ENCODE measurements at places on chromosomes 3 and 15.

- DNase-seq, result no peak
Measured at GRCh38 chr3:144141496-144141895, 169.9 kb downstream of the DIPK2A start.

- DNase-seq, result no peak
Measured at GRCh38 chr15:68148039-68148438, 57.1 kb downstream of the CALML4 start.

GRCh38 chr3:55863028-55863427 lies 375.9 kb upstream of the WNT5A start:
- DNase-seq, result no peak

GRCh38 chr3:63940389-63940757 lies 28.2 kb upstream of the SCAANT1 start:
- peak; percentile 9 for DNase-seq

GRCh38 chr3:52531860-52532516 lies 1.7 kb downstream of the NT5DC2 start:
- DNase-seq, result no peak

- no peak for DNase-seq
Measured at GRCh38 chr3:105285653-105286241, 81.0 kb upstream of the ALCAM start.

- DNase-seq, result no peak
Measured at GRCh38 chr3:157247391-157247790, 87.4 kb upstream of the CCNL1 start.

- no peak for DNase-seq
Measured at GRCh38 chr15:28937271-28937670, 51.5 kb downstream of the APBA2 start.

- DNase-seq, result peak; percentile 44
Measured at GRCh38 chr3:79361748-79362378, 405.9 kb downstream of the ROBO1 start.

DNA sequence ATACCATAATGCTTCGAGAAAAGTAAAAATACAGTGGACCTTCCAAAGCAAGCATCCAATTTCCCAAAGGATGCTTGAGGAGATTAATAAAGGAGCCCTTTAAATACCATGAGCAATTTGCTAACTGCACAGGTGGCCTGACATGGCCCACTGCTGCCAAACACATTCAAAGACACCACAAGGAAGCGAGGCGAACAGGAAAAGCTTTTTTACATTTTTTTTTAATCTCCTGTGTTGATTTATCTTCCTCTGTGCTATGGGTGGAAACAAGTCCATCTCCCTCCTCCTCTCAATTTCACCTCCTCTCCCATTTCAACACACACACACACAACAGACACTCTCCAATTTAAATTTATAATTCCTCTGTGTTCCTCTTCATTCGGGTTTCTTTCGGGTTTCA lies 243.4 kb downstream of the IGSF11 start:
- no peak for DNase-seq

- DNase-seq, result no peak
Measured at GRCh38 chr15:41568350-41569017, 9.5 kb downstream of the TYRO3 start.

- no peak for DNase-seq
Measured at GRCh38 chr3:77500721-77501120, 460.8 kb downstream of the ROBO2 start.

GRCh38 chr3:153897842-153898241 lies 223.3 kb upstream of the ARHGEF26 start:
- DNase-seq, result no peak

GRCh38 chr3:189307963-189308362 lies 136.2 kb downstream of the TPRG1 start:
- DNase-seq, result no peak

GRCh38 chr3:121661376-121661775 lies 673 bp upstream of the HCLS1 start:
- DNase-seq, result no peak

GRCh38 chr3:16179771-16180736 lies 5.6 kb downstream of the GALNT15 start:
- DNase-seq, result peak; percentile 47

GRCh38 chr3:141179983-141180382 lies 51.6 kb upstream of the PXYLP1 start:
- DNase-seq, result no peak

DNA sequence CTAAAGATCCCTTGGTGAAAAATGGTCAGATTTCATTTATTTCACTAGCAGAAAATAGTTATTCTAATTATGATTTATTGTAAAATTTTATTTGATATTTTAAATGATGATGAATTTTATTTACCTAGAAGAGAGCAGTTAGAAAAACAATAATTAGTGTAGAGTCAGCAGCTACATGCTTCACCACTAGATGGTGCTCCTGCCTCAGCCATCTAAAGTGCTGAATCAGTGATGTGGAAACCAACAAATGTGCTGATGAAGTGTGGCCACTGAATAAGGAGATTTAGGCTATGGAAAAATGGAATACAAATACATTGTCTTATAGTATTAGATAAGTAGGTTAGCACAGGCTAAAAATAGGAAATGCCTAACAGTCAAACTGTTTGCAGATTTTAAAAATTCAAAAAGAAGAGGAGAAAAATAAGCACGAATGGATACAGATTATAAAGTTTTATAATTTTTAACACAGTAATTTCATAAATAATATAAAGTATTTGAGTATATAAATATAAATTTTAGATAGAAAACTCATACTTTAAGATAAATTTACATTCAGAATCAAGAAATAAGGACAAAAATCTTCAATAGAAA lies 109.8 kb downstream of the PPP2R3A start:
- DNase-seq, result peak; percentile 76

- no peak for DNase-seq
Measured at GRCh38 chr15:61050844-61051568, 178.1 kb downstream of the RORA start.

GRCh38 chr15:58393241-58393662 lies 38.5 kb upstream of the LIPC start:
- no peak for DNase-seq

DNA sequence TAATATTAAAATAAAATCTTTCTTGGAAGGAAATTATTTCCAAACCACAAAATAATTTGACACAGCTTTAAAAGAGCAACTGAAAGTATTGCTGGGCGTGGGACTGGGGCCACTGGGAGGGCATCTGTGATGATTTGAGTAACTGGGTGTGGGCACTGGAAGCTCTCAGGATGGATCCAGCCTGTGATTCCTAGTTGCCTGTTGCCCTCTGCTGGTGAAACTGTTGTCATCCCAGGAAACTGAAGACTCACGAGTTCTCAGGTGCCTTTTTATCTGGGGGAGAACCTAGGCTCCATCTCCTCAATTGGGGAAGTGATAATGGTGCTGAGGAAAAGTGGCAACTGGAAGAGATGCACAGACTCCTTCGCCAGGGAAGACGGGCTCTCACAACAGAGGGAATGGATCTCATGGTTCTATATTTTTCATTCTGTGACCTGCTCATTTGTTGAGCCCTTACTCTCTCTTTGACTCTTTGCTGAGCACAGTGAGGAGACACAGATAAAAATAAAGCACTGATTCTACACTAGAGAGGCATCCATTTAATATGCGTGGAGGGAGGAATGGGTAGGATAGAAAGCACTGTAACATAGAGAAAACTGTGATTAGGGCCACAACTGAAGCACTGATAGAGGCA lies 61.6 kb downstream of the TPRG1 start:
- peak; percentile 71 for DNase-seq

- DNase-seq, result peak; percentile 59
Measured at GRCh38 chr15:84633311-84634227, 20.5 kb downstream of the WDR73 start.

- DNase-seq, result no peak
Measured at GRCh38 chr15:78067328-78068228, 9.9 kb downstream of the TBC1D2B start.

DNA sequence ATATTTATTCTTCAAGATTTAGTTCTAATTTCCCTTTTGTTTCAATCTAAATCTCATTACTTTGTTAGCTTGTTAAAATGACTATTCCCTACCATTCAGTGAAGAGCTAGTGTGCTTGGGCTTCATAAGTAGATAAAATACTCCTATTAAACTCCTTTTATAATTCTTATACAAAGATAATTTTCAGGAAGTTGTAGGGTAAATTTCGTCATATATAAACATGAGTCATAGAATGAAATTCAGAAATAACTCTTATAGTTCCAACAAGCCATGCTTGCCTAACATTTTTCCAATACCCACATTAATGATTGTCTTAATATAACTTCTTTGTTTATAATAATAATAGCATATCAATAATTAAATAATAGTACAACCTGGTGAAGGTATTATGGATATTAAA lies 407.3 kb downstream of the NAALADL2 start:
- DNase-seq, result no peak

DNA sequence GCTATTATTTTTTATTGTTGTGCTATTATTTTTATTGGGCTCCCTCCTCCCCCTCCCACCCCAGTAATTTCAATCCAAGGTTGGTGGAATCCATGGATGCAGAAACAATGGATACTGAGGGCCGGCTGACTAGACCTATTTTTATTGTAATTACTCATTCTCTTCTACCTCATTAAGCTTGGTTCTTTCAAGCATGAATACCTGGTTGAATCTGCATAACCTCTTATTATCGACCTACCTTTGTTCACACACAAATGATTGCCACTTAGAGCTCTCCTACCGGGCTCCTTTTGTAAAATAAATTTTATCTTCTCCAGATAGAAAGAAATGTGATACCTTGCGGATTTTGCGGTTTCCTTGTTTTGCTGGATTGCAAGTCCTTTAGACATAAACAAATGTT lies 31.6 kb downstream of the BTD start:
- DNase-seq, result no peak

DNA sequence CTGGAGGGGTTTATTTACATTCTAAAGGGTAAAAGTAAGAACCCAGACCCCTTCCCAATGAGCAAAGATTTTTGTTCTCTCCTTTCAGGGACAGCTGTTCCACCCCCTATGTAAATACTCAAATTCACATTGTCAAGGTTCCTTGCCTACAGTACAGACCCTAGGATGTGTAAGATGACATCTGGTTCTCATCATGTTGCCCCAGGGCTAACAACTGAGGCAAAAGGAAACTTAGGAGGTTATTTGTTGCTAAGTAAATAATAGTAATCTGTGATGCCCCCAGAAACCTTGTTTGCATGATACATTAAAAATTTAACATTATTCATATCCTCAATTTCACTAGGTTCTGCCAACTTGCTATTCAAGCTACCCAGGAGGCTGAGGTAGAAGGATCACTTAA lies 135.0 kb upstream of the CCNL1 start:
- DNase-seq, result no peak

DNA sequence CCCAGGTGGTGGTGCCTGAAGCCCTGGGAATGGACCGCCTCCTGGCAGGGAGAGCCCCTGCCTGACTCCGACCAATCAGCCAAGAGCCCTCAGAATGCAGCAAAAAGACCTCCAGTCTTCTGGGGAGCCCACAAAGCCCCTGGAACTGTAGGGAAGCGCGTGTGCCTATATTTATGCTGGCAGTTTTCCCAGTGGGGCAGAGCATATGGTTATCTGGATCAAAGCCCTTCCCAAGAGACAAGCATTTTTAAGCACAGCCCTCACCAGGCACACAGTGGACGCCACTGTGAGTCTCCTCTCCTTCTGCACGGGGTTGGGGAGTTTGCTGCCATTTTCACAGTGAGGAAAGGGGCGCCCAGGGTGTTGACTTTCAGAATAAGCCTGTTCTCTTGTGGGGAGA lies 80.9 kb upstream of the RPL32 start:
- DNase-seq, result no peak

DNA sequence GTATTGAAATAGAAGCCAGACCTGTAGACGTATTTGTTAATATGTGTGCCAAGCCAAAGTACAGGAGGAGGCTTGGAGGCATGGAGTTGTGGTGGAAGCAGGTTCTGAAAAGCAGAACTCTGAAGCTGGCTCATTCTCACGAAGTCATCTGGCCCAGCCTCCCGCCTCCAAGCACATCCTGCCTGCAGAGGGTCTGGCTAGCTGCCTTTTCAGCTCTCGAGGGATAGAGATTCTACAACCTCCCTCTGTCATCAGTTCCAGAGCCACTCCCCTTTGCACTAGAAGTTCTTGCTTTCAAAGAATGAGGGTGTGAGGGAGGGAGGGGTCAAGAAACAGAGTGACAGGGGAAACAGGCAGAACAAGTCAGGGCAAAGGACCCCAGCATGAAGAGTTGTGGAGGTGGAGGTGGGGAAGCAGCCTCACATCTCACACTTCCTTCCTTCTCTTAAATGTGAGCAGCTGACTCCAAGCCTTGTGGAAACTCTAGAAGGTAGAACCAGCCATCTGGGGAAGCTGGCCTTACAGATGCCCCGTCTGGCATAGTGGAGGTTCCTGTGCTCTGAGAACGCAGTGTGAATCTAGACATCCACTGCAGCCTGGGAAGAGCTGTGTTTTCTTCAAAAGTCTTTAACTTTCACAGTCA lies 95.3 kb downstream of the SLC49A4 start:
- peak; percentile 18 for DNase-seq

- no peak for DNase-seq
Measured at GRCh38 chr3:177137774-177138705, 59.2 kb downstream of the TBL1XR1 start.

GRCh38 chr15:47961401-47962090 lies 159.2 kb upstream of the SLC24A5 start:
- DNase-seq, result no peak

DNA sequence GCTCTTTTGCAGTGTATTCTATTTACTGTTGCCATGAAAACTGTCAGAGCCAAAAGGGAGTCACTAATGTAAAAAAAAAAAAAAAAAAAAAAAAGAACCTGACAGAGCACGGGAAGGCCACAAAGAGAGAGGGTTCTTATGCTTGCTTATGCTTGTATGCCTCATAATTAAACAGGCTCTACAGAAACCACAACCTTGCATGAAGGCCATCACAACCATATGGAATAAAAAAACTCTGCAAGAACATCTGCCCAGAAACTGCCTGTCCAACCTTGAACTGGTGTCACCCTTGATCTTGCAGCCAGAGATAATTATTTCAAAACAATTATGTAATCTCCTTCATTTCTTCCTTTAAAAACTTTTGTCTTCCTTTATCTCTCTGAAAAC lies 50.1 kb downstream of the CFAP20DC start:
- DNase-seq, result no peak

GRCh38 chr3:107942951-107943749 lies 147.7 kb downstream of the CD47 start:
- no peak for DNase-seq

DNA sequence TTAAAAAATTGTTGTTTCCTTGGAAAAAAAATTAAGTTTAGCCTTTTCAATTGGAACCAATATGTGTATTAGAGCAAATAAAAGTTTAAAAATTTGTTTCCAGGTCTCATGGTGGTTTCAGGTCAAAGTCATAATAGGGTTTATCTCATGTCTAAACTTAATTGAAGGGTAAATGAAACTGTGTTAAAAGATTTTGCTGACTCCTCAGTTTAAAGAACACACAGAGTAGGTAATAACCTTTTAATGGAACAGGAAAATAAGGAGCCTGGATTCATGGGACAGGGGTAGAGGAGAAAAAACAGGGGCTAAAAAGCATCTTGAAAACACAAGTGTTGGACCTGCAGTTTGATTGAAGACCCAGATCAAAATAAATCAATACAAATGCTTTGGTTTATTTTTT lies 190.6 kb downstream of the MFSD1 start:
- no peak for DNase-seq

GRCh38 chr3:17935222-17935621 lies 192.8 kb upstream of the TBC1D5 start:
- DNase-seq, result no peak

- DNase-seq, result no peak
Measured at GRCh38 chr3:76028774-76029173, 243.4 kb upstream of the ZNF717 start.
